ENCODE measurements at places on chromosomes 12 and 14.

DNA sequence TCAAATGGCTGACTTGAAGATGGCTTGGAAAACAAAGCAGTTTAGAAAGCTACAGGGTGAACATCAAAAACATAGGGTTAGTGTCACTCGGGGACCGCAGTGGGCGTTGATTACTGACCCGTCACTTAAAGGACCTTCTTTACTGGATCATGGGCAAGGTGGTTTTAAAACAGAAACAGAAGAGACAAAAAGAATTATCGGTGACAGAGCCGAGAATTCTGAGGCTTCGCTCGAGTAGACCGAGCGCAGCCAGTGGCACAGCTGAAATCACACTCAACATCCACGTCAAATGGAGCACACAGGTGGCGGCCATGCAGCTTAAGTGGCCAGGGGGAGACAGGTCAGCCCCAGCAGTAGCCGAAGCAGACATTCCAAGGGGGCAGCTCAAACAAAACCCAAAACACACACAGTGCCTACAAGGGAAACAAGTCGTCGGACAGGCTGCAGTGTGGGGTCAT, 17.3 kb downstream of the SNRNP35 start:
- DNase-seq, result no peak

DNA sequence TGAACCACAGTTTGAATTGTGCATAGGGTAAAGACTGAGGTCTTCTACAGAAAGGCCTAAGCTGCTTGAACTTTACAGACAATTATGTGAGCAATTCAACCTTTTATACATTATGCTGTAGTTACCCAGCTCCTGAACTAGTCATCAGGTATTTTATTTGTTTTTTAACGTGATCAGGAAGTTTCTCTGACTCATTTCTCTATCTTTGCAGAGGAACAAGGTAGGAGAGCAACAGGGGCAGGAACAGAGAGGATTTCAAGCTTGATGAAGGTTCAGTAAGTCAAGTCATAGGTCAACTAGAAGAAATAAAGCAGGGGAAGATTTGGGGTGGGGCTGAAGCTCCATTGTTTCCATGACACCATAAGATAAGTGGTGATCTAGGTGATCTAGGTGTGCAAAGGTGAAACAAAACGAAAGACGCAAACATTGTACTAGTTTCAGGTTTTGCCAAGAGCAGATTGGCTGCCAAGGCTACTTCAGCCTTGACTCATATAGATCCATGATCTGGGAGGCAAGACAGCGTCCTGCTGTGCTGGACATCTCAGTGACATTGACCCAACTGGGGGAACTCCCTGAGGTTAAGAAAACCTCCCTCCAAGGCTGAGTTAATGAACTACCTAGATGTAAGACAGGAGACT, 198.1 kb downstream of the DAD1 start:
- DNase-seq, result no peak

- no peak for DNase-seq
Observed at GRCh38 chr12:64688219-64688618, 71.0 kb downstream of the GNS start.

GRCh38 chr14:72610096-72610830, 283.6 kb downstream of the DPF3 start:
- DNase-seq, result no peak

DNA sequence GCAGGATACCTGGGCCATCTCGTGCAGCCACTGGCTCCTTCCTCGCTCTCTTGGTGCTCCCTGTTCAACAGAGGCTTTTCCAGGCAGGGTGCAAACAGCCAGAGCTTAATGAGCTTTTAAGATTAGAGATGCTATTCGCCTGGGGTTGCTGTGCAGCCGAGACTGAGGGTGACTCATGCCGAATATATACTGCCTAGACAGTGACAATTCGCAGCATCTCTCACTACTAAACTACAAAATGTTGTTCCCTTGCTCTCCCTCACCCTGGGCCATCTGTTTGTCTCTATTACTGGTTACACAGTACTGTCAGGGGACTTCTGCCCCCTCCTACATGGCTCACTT, 26.0 kb upstream of the TESC start:
- no peak for DNase-seq

GRCh38 chr12:28987538-28988324, 161.3 kb upstream of the FAR2 start:
- no peak for DNase-seq

- DNase-seq, result no peak
Observed at GRCh38 chr12:70258605-70259403, 15.6 kb downstream of the CNOT2 start.
